Heart right ventricle (tissue), 16 donors: ENCODE measurements at places on chromosomes 1 and 21.

DNA sequence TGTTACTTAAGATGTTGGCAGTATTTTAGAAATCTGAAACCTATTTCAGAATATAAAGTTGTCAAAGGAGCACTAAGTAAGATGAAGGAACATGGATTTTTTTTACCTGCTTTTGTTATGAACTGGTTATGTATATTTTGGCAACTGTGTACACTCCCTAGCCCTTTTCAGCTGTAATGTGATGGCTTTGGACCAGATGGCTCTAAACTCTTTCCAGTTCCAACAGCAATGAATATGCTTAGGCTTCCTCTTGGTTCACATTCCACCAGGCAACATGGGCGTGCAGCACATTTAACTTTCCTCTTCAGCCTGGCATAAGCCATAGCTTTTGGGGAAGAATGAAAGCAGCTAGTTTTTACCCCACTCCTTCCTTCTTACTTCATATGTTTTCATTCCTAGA lies 95.6 kb upstream of the ADAMTS5 start:
- DNase-seq = no peak

DNA sequence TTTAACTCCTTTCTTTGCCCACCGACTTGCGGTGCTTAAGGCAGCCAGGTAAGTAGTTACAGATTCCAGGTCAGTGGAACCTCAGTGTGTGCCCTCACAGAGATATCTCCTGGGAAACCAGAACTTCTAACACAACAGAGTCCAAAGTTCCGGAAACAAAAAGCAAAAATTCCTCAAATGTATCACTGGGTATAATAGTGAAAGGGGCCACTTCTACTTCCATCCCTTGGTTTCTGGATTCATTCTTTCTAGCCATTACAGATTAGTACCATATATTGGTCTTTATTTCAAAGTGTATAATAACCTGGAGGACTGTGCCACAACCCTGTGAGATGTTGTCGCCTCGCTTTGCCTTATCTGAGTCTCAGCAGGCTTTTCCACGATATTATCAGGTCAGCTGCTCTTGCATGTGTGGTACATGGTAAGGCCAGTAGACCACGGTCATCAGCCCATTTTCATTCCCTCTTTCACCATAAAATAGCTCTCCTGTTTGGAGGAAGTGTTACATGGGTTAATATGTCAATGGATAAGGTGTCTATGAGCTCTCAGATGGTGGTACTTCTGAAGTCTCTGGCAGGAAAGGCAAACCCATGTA lies 14.9 kb upstream of the VASH2 start:
- no peak for DNase-seq

- no peak for DNase-seq
Observed at GRCh38 chr1:204278958-204279357, 65.2 kb upstream of the GOLT1A start.

GRCh38 chr1:44634606-44635189 lies 39.6 kb downstream of the TMEM53 start:
- DNase-seq = no peak

GRCh38 chr1:84570436-84571149 lies 3.6 kb downstream of the CTBS start:
- DNase-seq = no peak

- DNase-seq = no peak
Observed at GRCh38 chr1:7313826-7314225, 457.3 kb upstream of the VAMP3 start.

DNA sequence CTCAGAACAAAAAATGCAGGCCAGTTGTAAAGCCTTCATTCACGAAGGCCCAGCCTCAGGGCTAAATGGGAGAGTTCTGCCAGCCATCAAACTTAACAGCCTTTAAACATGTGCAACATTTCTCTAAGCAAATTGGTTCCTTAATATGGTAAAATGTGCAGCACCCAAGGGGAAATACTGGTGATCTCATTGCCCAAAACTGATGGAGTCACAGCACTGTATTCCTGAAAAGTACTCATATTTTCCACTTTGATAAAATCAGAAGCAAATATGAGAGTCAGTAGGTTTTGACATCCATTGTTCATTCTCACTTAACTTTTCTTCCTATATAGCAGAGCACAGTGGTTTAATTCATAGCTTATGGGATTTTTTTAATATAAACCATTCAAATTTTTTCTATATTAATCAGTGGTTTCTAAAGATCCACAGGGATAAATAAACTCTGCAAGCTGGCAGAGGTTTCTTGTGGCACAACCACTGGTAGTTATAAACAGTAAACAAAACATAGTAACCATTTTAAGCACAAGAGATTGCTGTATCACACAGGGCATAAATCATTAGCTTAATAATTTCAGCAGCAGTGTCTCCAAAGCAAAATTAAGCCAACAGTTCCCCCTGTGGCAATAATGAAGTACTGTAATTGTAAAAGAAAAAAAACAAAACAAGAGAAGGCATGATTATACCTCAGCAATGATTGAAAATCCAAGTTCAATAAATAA lies 106.9 kb upstream of the LYPLAL1 start:
- peak; percentile 5 for DNase-seq
